ENCODE measurements at places on chromosomes 11 and 22.

- no peak for DNase-seq
Observed at GRCh38 chr22:22408731-22409696, 99.5 kb downstream of the ZNF280B start.

DNA sequence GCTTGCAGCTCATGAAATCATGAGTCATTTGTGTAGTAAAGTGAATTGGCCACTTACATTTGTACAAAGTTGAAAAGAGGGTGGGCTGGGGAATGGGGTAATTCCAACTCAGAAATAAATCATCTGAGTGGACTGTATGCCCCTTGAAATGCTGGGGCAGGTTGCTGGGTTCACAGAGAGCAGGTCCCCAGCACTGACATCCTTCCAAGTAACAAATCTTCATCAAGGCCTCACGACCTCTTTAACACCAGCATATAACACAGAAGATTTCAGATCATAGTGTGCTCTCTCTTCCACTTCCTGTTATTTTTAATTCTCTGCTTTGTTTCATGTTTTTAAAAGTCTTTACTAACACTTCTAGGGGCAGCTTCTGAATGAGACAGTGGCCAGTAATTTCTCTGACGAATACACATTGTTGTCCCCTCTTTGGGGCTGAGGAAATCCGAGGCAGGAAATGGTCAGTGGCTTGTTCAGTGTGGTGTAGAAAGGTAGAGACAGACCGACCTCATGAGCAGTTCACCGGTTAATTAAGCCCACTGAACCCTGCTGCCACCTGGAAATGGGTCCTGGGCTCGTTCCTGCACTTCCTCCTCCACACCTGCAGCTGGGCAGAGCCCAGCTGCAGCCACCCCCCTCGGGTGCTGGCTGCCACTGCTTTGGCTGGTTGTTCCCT lies 127.7 kb downstream of the MAML2 start:
- no peak for DNase-seq

GRCh38 chr11:44506375-44507016 lies 59.0 kb upstream of the CD82 start:
- no peak for DNase-seq

DNA sequence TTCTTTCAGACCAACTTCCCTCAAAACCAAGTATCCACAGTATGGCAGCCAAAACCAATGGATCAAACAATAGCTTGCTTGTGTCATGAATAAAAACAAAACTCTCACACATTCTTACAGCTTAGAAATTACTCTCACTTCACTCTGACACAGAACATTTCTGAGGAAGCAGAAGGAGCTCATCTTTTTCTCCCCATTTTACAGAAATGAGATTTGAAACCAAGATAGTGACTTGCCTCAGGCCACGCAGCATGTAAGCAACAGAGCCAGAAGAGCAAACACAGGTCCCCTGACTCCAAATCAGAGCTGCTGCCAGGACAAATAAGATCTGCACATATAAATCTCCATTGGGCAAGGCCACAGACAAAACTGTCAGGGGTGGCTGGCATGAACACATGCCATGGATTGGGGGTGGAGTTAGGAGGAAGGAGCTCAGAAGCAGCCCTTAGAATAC lies 64.8 kb downstream of the RAB30 start:
- DNase-seq, result peak; percentile 74

- no peak for DNase-seq
Observed at GRCh38 chr11:86016451-86016850, 52.4 kb downstream of the PICALM start.

- DNase-seq, result no peak
Observed at GRCh38 chr22:23500508-23501260, 79.4 kb downstream of the IGLL1 start.

GRCh38 chr11:69008737-69009440 lies 4.2 kb downstream of the MRGPRF start:
- no peak for DNase-seq

- DNase-seq, result no peak
Observed at GRCh38 chr11:58061813-58062212, 31.1 kb downstream of the OR6Q1 start.

DNA sequence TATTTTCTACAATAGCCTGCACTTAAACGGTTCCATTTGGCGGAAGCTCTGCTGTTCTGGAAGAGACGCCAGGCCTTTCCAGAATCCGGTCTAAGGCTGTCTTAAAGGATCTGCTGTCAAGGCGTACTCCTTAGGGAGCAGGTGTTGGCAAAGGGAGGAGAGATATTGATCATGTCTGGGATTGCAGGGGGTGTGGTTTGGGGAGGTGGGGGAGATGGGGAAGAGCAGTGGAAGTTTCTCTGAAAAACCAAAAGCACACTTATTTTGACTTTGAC lies 22.5 kb upstream of the WNT11 start:
- no peak for DNase-seq

GRCh38 chr22:39273950-39274887 lies 29.4 kb upstream of the PDGFB start:
- DNase-seq, result no peak

DNA sequence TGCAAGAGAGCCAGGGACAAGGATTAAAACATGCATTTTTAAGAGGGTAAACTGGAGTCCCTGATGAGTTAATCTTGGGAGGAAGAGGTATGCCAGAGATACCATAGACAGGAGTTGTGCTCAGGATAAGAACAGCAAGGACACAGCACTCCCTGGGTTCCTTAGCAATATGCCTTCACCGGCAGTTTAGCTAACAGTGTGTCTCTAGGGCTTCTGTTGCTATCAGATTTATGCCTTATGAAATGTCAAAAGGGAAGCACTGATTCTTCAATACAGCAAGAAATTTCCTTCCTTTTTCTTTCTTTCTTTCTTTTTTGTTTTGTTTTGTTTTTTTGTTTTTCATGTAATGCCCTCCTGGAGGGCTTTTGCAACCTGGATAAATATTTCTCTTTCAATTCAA lies 71.3 kb upstream of the LARGE1 start:
- DNase-seq, result no peak

GRCh38 chr11:70333261-70333660 lies 62.8 kb downstream of the PPFIA1 start:
- no peak for DNase-seq

DNA sequence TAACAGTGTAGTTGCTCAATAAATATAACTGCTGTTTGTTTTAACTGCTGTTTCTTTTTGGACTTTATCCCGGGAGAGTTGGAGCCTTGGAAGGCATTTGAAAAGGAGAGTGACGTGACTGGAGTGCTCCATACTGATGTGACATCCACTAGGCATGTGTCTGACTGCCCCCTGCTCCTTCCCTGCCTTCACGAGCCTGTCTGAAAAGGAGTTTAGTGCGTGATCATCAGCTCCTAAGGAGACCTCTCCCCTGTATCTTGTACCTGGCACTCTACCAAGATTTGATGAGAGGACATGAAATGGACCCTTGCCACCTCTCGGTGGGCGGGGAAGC lies 22.9 kb downstream of the ZBTB16 start:
- no peak for DNase-seq

GRCh38 chr11:16278979-16279378 lies 77.4 kb downstream of the SOX6 start:
- DNase-seq, result no peak

DNA sequence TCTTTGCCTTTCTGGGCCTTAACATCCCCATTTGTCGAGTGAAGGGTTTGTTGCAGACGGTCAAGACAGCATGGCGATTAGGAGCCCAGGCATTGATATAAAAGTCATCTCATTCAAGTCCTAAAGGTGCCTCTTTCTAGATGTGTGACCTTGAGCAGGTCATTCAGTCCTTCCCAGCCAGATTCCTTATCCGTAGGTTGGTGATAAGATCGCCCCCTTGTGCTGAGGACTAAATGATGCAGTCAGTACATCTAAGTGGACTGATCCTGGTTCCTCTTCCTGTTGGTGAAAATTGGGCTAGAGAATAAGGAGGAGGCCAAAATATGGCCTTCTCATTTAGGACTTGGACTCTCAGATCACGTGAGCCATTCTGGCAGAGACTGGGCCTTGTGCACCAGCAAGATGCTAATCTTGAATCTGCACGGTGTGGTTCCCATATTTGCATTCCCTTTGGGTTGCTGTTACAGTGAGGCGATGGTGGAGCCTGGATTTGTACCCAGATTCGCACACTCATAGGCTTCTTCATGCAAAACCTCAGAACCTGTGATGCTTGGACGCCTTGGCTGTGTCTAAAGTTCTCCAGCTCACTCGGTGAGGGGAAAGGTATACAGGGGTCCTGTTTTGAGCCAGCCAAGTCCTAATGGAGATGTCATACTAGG lies 156.8 kb downstream of the MYO18B start:
- DNase-seq, result no peak

- DNase-seq, result no peak
Observed at GRCh38 chr11:72842126-72842525, 27.9 kb downstream of the ATG16L2 start.

- no peak for DNase-seq
Observed at GRCh38 chr11:15104166-15104565, 10.6 kb upstream of the INSC start.

DNA sequence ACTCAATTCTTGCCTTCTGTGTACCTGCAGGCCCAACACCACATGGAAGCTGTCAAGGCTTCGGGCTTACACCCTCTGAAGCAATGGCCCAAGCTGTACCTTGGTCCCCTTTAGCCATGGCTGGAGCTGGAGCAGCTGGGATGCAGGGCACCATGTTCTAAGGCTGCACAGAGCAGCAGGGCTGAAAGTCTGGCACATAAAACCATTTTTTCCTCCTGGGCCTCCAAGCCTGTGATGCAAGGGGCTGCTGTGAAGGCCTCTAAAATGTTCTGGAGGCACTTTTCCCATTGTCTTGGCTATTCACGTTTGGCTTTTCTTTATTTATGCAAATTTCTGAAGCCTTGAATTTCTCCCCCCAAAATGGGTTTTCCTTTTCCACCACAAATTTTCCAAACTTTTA lies 102.1 kb upstream of the SLC5A12 start:
- DNase-seq, result no peak

GRCh38 chr11:1863352-1864216 lies 10.7 kb downstream of the LSP1 start:
- DNase-seq, result peak; percentile 75

Measured in globus pallidus (tissue), 1 donor.